ENCODE measurements at places on chromosomes 3 and 15. TPM values are rescaled to one million over a fixed set of nuclear protein-coding genes. Genes with fewer than 3 reads are reported as not detected.

GRCh38 chr15:45100884-45101625 is 12.9 kb downstream of the DUOX2 start:
- DNase-seq: no peak

- DNase-seq: no peak
These were observed 253.8 kb upstream of the IGF1R start for GRCh38 chr15:98394546-98394945.

GRCh38 chr3:66557170-66557569 is 56.3 kb upstream of the LRIG1 start:
- no peak for DNase-seq

- no peak for DNase-seq
These were observed 115.8 kb downstream of the LRIG1 start for GRCh38 chr3:66385066-66385465.

GRCh38 chr3:62712746-62713145 is 162.5 kb downstream of the CADPS start:
- DNase-seq: no peak

DNA sequence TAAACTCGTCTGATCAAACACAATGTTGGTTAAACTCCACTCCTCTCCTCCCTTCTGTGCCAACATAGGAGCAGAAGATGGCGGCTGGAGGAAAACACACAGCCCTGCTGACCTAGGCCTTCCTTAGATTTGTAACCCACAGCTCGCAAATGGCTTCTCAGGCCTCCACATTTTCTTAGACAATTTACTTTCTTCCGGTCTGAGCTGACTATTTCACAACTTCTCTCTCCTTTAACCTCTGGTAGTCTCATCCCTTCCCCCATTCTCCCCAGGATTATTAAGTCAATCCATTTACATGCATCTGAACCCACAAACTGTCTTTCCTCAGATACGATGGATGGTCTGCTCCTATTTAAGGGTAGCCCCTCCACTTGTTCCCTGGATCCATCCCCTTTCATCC is 25.7 kb upstream of the ULK4 start:
- no peak for DNase-seq

GRCh38 chr3:49470714-49471420 is 800 bp downstream of the DAG1 start:
- peak; percentile 24 for DNase-seq

GRCh38 chr3:56864090-56864489 is 62.3 kb upstream of the ARHGEF3 start:
- DNase-seq: no peak

DNA sequence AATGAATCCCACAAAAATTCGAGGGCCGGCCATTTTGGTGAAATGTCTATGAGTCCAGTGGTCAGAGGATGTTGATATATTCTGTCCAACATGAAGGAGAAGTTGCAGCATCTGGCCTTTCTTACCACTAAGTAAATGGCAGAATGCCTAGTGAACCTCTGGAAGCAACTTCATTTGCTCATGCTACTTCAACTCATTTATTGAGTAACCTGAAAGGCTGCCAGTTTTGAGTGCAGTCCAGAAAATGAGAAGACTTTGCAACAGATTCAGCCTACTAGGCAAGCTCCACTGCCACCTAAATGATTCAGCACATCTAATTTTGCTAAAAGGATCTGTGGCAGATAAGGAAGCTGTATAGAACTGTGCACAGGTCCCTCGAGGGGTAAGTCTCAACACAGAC is 265.0 kb downstream of the OPA1 start:
- DNase-seq: peak; percentile 60

- no peak for DNase-seq
These were observed 12.3 kb upstream of the FOXB1 start for GRCh38 chr15:59991834-59992233.

SAMD7 gene
- polyA plus RNA-seq: not detected

TBC1D2B gene
- 24.4 TPM for polyA plus RNA-seq

TIMP4 gene
- 1.7 TPM for polyA plus RNA-seq

RFTN1 gene
- 16.1 TPM for polyA plus RNA-seq

CSTA gene
- polyA plus RNA-seq: 0.31 TPM

GRIP2 gene
- polyA plus RNA-seq: 9.5 TPM

PCSK6 gene
- polyA plus RNA-seq: 13.4 TPM

Data from muscle of back (tissue), 13 donors.